ENCODE measurements at places on chromosomes 5 and 9.

- no peak for DNase-seq
These were observed 28.6 kb upstream of the C5orf63 start for GRCh38 chr5:127101935-127102334.

DNA sequence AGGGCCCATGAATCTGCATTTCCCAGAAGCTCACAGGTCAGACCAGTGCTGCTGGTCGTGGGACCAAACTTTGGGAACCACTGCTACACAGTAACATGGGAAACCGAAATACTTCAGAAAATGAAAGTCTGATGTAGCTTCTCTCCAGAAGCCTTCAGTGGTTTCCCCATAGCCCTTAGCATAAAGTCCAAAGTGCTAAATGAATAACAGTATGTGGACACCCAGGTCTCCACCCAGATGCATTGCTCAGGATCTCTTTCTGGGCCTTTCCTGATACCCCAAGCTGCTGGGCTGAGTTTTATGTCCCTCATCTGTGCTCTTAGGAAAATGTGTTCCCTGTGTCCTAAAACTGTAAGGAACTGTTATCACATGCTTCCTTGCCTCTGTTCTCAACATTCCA is 100.4 kb downstream of the NFIB start:
- DNase-seq, result no peak

DNA sequence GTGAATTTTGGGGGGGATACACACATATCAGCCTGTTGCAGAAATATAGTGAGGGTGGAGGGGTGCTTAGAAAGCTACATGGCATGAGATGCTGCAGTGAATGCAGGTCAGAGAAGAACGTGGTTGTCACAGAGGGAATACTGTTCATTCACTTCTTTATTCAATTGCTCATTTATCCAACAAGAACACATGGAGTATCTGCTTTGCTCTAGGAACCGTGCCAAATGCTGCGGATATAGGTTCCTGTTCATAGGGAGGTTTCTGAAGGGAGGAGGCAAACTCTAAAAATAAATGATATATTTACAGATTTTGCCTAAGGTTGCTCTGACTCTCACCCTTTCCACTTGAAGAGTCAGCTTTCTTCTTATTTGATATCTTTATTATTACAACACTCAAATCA is 444.3 kb upstream of the CLINT1 start:
- DNase-seq, result no peak

DNA sequence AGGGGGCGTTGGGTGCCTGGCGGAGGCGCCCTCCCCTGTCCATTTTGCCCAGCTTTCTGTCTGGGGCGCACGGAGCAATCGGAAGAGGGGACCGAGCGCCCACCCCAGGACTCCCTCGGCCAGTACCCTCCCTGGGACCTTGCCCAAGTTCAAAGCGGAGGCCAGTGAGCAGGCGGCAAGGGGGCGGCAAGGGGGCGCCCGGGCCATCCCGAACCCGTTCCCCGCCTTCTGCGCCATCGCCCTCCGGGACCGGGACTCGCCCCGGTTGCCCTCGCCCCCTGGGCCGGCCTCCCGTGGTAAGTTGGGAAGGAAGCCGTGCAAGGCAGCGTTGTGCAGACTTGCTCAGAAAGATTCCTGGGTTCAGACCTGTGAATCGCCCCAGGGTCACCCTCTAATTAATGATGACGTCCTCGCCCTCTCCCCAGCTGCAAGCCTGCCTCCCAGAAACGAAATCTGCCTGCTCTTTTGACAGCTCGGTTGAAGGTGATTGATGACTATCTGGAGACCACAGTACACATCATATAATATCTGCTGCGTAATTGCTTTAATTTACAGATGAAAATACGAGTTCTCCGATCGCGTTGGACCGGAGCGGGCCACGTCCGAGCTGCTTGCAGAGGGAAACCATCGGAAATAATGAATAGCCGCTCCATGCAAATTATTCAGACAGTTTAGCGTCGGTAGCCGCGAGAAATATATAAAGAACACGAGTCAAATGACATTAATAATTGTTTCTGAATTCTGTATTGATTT is 1.4 kb upstream of the IRX4 start:
- no peak for DNase-seq

DNA sequence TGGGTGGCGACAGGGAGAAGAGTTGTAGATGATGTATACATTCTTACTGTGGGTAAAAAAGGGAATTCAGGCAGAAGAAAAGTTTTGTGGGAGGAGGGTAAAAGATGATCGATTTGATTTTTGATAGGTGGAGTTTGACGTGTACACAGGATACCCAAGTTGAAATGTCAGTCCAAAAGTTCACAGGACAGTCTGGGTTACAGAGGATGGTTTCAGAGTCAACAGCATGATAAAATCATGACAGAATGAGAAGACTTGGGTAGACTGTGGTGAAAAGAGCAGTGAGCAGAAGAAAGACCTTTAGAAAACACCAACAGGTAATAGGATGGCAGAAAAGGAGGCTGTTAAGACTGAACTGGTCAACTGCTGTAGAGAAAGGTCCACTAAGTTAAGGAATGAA is 72.2 kb upstream of the FRRS1L start:
- DNase-seq, result no peak

All from HT1080 (cell line).